ENCODE measurements at places on chromosomes 11 and 22.

- DNase-seq = no peak
These were observed 20.7 kb downstream of the DDX10 start for GRCh38 chr11:108685419-108686130.

- no peak for DNase-seq
These were observed 27.2 kb downstream of the OR2AT4 start for GRCh38 chr11:75069473-75069872.

DNA sequence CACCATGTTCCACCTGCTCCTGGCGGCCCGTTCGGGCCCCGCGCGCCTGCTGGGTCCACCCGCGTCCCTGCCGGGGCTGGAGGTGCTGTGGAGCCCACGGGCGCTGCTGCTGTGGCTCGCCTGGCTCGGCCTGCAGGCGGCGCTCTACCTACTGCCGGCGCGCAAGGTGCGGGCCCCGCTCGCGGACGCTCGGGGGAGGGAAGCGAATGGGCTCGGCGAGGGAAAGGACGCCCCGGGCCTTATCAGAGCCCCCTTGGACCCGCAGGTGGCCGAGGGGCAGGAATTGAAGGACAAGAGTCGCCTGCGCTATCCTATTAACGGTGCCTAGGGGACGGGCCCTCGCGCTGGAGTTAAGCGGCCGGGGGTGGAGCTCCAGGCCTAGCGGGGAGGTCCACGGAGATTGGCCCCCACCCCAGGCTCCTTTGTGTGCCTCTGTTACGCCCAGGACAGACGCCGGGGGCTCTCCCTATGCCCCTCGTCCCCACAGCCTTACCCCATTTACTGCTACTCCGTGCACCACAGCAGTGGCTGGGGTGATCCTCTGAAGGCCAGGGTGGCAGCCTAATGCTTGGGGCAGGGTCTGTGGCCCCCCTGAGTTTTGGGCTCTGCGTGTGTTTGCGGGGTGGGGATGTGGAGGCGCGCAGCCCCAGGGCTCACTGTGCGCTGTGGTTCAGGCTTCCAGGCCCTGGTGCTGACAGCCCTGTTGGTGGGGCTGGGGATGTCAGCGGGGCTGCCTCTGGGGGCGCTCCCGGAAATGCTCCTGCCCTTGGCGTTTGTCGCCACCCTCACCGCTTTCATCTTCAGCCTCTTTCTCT, 1.1 kb downstream of the TM7SF2 start:
- peak; percentile 50 for DNase-seq

GRCh38 chr11:111549196-111549868, 8.8 kb downstream of the LAYN start:
- DNase-seq = no peak

- no peak for DNase-seq
These were observed 2.0 kb downstream of the MUS81 start for GRCh38 chr11:65862191-65862735.

DNA sequence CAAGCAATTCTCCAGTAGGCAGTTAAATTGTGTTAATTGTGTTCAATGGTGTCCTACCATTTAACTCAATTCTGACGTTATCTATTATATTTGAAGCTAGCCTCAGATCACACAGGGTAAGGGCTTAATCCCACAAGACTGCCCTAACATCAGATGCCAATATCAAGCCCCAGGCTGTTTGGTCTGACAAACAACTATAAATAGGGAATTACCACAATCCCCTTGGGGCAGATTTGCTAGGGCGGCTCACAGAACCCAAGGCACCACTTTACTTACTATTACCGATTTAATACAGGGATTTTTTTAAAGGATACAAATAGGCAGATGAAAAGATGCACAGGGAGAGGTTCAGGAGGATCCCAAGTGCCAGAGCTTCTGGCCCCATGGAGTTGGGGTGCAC, 678.4 kb downstream of the OPCML start:
- no peak for DNase-seq

DNA sequence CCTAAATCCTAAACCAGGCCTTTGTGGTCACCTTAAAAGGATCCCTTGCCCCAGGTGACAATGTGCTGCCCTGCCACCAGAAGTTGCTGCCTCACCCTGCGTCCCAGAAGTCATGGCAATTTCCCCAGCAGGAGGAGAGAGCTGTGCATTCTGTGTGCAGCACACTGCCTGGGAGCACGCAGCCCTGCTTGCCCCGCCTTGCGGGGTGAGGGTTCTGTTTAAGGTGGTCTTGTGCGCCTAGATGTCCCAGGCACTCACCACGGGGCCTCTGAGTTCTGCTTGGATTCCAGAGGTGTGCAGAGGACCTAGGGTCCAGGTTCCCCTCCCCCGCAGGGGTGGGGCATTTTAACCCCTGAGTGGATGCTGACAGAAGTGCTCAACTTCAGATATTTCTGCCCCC, 95.0 kb downstream of the GRAMD1B start:
- no peak for DNase-seq

- DNase-seq = no peak
These were observed 29.4 kb downstream of the SMCO4 start for GRCh38 chr11:93513772-93514171.

GRCh38 chr11:27196203-27196897, 155.7 kb downstream of the BBOX1 start:
- no peak for DNase-seq

DNA sequence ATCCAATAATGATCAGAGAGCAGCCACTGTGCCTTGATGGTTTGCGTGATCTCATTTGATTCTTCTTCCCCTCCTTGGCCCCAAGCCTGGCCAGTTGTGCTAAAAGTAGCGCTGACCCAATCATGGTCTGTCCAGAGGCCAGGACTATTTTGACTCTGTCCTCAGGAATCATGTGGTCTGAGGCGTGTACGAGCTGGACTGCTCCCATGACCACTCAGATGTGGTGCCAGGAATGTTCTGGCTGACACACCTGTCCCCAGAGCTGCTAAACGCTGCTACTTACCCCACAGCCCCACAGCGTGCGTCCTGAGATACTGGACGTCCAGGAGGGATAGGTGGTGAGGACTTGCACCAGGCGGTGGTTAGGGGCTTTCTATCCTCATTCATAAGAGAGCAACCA, 70.5 kb downstream of the FEZ1 start:
- DNase-seq = no peak

- DNase-seq = no peak
These were observed 37.1 kb upstream of the IL17RA start for GRCh38 chr22:17047656-17048055.

DNA sequence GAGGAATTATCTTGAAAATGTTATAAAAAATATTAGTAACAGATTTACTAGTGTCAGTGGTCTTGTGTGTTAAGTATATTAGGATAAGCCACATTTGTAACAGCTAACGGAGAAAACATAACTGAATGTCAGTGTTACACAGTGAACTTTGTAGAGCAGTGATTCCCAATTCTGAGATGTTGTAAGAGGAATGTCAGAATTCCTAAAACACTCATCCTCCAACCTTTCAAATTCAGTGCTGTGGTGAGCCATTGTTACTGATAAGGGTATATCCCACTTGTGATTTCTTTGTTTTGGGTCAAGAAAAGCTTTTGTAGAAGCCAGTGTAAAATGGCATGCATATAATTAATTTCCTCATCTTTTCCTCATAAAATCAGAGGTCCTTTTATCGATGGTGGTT, 61.9 kb downstream of the ARHGEF12 start:
- no peak for DNase-seq

DNA sequence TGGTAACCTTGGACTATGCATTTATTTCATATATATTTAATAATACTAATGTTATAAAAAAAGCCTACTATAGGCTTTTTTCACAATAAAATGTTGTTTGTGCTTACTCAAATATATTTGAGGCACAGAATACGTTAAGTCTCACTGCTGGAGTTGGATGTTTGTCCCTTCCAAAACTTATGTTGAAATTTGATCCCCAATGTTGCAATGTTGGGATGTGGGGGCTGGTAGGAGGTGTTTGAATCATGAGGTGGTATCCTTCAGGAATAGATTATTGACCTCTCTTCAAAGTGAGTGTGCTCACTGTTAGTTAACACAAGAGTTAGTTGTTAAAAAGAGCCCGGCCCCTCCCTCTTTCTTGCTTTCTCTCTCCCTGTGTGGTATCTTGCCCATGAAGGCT, 1295.9 kb downstream of the JRKL start:
- DNase-seq = no peak

DNA sequence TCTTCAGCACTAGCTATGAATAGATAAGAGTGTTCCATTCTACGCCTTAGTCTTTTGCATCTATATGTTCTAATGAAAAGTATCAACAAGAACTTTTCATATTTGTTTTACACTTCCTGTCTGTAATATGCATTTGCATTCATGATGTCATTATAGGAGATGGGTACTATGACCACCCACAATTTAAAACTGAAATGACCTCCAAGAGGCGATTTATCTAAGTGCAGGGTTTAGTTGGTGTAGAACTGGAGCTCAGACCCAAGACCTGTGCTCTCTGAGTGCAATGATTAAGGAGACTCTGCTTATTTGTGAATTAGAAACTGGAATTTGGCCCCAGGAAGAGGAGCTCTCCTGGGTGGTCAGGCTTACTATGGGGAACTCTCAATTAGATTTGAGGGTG, 289.1 kb downstream of the ETS1 start:
- DNase-seq = no peak

DNA sequence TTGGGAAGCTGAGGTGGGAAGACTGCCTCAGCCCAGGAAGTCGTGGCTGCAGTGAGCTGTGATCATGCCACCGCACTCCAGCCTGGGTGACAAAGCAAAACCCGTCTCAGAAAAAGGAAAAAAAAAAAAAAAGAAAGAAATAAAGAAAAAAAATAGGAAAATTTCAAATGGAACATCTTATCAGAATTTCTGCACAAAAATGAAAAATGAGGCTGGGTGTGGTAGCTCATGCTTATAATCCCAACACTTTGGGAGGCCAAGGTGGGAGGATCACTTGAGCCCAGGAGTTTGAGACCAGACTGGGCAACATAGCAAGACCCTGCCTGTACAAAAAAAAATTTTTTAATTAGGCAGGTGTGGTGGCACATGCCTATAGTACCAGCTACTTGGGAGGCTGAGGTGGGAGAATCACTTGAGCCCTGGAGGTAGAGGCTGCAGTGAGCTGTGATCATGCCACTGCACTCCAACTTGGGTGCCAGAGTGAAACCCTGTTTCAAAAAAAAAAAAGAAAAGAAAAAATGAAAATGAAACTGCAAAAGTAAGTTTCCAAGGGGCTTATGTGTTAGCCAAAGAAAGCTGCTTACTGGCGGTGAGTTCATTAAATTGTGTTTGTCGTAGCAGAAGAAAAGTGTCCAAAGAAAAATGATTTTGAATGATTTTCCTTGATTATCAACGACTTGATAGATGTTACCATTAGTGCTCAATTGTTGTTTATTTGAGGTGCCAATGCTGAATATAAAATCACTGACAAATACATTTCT, 7.5 kb upstream of the CRKL start:
- DNase-seq = no peak

DNA sequence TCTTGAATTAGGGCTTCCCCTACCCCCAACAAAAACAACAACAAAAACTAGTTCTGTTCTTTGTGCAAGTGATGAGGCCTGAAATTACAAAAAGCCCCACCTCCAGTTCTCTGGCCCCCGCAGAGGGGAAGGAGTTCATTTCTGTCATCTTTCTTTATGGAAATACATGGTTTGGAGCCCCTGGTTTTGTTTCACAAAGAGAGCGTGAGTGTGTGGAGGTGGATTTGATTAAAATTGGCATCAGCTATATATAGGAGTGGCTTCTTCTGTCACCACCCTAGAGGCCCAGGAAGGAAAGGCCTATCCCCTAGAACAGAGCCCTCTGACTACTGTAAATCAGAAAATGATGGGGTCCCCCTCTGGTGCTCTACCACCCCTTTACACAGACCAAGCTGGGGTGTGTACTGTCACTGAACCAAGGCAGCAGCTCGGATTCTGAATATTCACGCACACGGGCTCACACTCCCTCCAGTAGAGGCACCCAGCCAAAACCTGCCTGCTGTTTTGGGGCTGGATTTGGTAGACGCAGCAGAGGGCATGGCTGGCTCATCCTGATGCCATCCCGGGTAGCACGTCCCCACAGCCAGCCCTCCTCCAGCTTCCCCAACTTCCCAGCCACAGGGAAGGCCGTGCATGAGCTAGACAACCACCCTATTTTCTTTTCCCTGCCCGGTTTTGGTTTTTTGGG, 19.4 kb downstream of the RCOR2 start:
- no peak for DNase-seq

- DNase-seq = no peak
These were observed 53.8 kb downstream of the SIK3 start for GRCh38 chr11:117044287-117045035.

GRCh38 chr22:28148816-28149465, 229.9 kb upstream of the PITPNB start:
- no peak for DNase-seq

GRCh38 chr11:4539603-4540219, 5.3 kb upstream of the OR52M1 start:
- peak; percentile 4 for DNase-seq

DNA sequence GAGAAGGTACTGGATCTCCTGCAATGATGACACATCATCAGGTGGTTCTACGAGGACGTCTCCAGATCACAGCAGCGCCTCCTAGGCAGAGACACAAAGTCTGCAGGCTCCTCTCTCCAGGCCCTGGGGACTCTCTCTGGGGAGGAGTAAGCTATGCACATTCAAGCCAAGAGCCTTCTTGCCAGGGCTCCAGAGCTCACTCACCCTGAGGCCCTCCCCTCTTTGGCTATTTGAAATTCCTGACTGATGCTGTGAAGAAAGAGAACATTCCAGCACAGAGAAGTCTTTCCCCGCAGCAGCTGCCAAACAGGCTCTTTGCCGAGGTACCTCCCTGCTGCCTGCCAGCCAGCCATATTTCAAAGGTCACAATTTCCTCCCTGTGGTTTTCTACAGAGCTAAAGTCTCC, 204.9 kb downstream of the CSNK2A3 start:
- no peak for DNase-seq

- peak; percentile 62 for DNase-seq
These were observed 7.9 kb downstream of the ATG16L2 start for GRCh38 chr11:72821920-72822799.

DNA sequence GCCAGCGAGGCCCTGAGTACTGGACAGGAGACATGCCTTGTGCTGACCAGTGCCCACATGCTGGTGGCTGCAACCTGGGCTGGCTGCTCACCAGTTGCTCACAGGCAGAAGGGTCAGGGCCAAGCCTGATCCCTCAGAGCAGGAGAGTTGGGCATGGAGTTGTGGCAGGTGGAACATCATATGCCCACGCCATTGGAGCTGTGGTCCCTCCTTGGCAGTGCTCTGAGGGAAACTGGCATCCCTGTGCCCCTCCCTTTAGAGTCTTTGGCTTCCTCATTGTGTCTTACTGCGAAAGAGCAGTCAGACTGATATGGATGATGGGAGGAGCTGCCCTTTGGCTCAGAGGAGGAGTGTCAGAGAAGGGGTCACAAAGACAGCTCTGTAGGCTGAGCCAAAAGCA, 3.1 kb upstream of the MYEOV start:
- DNase-seq = no peak

- DNase-seq = no peak
These were observed 53.2 kb downstream of the OR4C6 start for GRCh38 chr11:55714982-55715888.

GRCh38 chr11:1983601-1983961, 14.1 kb downstream of the H19 start:
- DNase-seq = no peak
